CD4-positive, alpha-beta T cell (primary cell): ENCODE measurements at places on chromosomes 3 and 15. TPM values are rescaled to one million over a fixed set of nuclear protein-coding genes. Genes with fewer than 3 reads are reported as not detected.

Gene HACD3
- total RNA-seq: 13.9 TPM

GRCh38 chr3:135100366-135100765 is 305.3 kb downstream of the EPHB1 start:
- no peak overlapping the region for H3K4me3 ChIP-seq
- DNase-seq: no peak
- H3K27me3 ChIP-seq: no peaks in the 10 kb centered on the region
- H3K36me3 ChIP-seq: no peaks in the 10 kb centered on the region
- no peaks in the 10 kb centered on the region for H3K4me1 ChIP-seq

DNA sequence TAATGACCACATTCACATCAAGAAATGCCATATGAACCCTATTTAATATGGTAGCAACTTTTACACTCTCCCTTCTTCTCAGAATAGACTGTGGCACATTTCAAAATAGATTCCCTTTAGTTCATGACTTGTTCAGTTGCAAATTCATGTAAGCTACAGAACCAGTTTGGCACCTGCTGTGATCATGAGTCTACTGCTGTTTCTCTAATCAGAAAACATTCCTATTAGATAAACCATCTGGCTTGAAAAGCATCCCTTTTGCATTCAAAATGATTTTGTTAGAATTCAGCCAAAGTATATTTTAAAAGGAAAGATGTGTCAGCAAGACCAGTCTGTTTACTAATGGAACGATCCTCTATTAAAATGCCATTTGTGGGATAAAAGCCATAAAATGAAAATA is 304.4 kb downstream of the BCHE start:
- H3K4me1 ChIP-seq: no peaks in the 10 kb centered on the region
- no peak for DNase-seq
- no peak overlapping the region for H3K27ac ChIP-seq
- H3K36me3 ChIP-seq: no peaks in the 10 kb centered on the region
- H3K27me3 ChIP-seq: no peaks in the 10 kb centered on the region

DNA sequence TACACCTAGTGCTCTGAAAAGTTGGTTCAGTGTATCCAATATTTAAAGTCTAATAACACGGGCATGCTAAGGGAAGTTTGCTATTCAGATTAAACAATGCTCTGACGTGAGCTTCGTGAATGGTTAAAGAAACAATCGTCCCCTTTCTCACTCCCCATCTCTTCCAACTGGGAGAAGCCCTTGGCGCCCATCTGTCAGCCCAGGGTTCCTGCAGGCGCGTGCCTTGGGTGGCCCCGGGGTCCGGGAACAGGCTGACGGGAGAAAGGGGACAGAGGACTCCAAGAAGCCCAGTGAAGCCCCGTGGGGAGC is 413 bp downstream of the SEC22C start:
- H3K27ac ChIP-seq: peak overlapping the region; percentile 77
- H3K4me3 ChIP-seq: peak overlapping the region; percentile 76
- no peak for DNase-seq
- H3K27me3 ChIP-seq: no peaks in the 10 kb centered on the region

Gene CADPS
- total RNA-seq: not detected

DNA sequence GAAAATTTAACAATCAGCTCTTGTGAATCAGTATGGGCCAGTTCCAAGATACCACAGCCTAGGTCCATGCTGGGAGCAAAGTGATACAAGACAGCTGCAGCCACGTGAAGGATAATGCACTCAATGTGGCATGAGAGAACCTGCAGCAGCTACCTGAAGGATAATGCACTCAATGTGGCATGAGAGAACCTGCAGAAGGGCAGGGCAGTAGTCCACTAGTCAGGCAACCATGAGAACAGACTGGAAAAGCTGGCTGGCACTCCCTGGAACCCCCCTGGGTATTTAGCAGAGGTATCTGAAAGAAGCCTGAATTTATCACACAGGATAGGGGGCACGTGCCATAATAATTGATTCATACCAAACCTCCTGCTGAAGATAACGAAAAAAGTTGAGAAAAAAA is 237.6 kb downstream of the ATP8B4 start:
- H3K36me3 ChIP-seq: no peaks in the 10 kb centered on the region
- no peak overlapping the region for H3K27ac ChIP-seq
- DNase-seq: no peak
- no peaks in the 10 kb centered on the region for H3K4me1 ChIP-seq
- no peak overlapping the region for H3K4me3 ChIP-seq

Gene GOLGA8M
- 2.8 TPM for total RNA-seq

Gene CCDC54
- total RNA-seq: not detected

- DNase-seq: no peak
- H3K4me1 ChIP-seq: no peaks in the 10 kb centered on the region
- H3K27ac ChIP-seq: no peak overlapping the region
- peaks cover 14% of the 10 kb centered on the region for H3K36me3 ChIP-seq
- H3K4me3 ChIP-seq: no peak overlapping the region
These were observed 55.5 kb downstream of the DLG1 start for GRCh38 chr3:197242784-197243432.

Gene CD96
- total RNA-seq: 205 TPM

Gene ARGFX
- not detected for total RNA-seq

DNA sequence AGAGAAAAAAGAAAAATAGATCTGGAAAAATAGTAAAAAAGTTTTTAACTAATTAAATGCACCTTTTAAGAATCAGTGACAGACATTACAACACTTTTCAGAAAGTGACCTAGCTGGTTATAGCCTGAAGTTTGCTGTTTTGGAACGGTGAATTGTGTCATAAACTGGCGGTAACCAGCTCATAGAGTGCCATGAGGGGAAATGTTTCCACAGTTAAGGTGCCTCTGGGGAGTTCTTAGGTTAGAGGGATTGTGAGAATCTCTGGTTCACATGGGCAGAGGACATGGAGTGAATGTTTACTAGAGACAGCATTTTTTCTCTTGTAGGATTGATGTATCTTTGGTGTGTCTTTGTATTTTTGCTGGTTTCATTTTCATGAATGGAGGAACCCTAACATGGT is 2.8 kb downstream of the TBC1D23 start:
- H3K4me3 ChIP-seq: no peak overlapping the region
- no peak for DNase-seq
- no peaks in the 10 kb centered on the region for H3K27me3 ChIP-seq
- no peaks in the 10 kb centered on the region for H3K36me3 ChIP-seq

- no peaks in the 10 kb centered on the region for H3K4me1 ChIP-seq
- H3K36me3 ChIP-seq: peaks cover 16% of the 10 kb centered on the region
- no peaks in the 10 kb centered on the region for H3K27me3 ChIP-seq
- no peak for DNase-seq
These were observed 40.3 kb upstream of the PARL start for GRCh38 chr3:183924956-183925355.
